Activated CD8-positive, alpha-beta T cell treated with anti-CD3 and anti-CD28 coated beads, Interleukin-2, amount 10 ng/mL, durations not matched to agents 7 days and 5 days (primary cell): ENCODE measurements at places on chromosomes 1 and 21. TPM values are rescaled to one million over a fixed set of nuclear protein-coding genes. Genes with fewer than 3 reads are reported as not detected.

GRCh38 chr1:32904797-32905196, 3.6 kb upstream of the TMEM54 start:
- peaks cover 6% of the 10 kb centered on the region for H3K4me1 ChIP-seq
- no peak for DNase-seq
- H3K36me3 ChIP-seq, result peaks cover 2% of the 10 kb centered on the region
- H3K4me3 ChIP-seq, result no peak overlapping the region

- peak overlapping the region; percentile 34 for H3K4me3 ChIP-seq
- H3K27ac ChIP-seq, result peak overlapping the region; percentile 46
- H3K27me3 ChIP-seq, result peaks cover 9% of the 10 kb centered on the region
- peaks cover 9% of the 10 kb centered on the region for H3K36me3 ChIP-seq
- peak; percentile 58 for DNase-seq
- peaks cover 62% of the 10 kb centered on the region for H3K4me1 ChIP-seq
Observed at GRCh38 chr1:229130028-229130668, 140.8 kb upstream of the RAB4A start.

DNA sequence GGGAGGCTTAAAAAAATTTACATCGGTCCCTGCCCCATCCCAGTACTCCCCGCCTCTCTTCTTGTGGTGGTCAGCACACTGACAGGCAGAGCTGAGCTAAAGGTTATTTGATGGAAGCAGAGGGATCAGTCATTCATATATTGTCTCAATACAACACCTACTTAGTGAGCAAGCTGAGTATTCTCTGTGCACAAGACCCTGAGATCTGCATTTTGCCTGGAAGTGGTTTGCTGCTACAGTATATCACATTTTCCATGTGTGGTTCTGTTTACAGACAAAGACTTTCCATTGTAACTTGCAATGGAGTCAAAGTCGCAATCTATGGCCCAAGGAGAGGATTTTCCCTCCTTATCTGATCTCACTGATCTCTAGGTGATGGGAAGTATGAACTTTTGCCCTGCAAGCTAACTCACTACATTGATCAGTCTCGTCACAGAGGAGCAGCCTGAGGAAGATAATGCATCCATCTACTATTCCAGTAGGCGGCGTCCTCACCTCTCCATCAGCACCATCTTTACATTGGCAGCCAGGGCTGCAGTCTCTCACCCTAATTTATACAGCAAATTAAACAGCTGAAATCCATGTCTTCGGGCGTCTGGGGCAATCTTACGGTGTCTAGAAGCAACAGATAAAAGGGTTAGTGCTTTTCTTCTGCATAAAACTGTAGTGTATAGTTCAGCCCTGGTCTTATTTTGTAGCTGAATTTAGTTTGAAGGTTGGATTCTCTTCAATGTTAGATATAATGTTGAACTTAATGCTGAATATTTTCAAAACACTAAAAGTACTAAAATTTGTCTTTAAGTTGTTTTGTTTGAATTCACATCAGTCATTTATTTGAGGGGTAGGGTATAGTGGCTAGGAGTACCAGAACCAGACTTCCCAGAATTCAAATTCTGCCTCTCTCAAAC, 3.2 kb upstream of the TRAF5 start:
- peaks cover 9% of the 10 kb centered on the region for H3K36me3 ChIP-seq
- H3K4me3 ChIP-seq, result no peak overlapping the region
- no peaks in the 10 kb centered on the region for H3K27me3 ChIP-seq
- peak; percentile 85 for DNase-seq
- peaks cover 46% of the 10 kb centered on the region for H3K4me1 ChIP-seq

DNA sequence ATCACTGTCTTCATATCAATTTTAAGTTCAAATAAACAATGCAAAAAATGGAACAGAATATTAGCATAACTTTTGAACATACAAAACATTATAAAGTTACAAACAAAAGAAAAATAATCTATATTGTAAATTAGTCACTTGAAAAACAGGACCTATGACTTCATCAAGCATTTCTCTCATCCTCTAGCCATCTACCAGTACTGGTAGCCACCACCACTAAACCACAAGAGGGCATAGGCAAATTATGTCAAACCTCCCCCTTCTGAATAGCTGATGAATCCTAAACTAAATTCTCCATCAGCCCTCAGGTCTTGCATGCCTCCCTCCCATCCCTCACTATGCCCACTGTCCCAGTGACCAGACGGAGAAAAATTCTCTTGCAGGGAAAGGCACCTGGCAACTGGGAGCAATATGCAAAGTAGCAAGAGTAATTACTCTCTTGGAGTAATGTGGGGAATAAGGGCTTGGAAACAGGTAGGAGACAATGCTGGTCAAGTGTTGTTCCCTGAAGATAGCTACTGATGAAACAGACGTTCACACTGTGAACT, 37.1 kb downstream of the SSX2IP start:
- no peak overlapping the region for H3K4me3 ChIP-seq
- H3K27me3 ChIP-seq, result no peaks in the 10 kb centered on the region
- no peak overlapping the region for H3K27ac ChIP-seq
- H3K36me3 ChIP-seq, result peaks cover 35% of the 10 kb centered on the region
- DNase-seq, result no peak

KCNH1 gene
- total RNA-seq, result not detected

ELAVL4 gene
- total RNA-seq, result not detected

TDRKH gene
- 14.6 TPM for total RNA-seq

TINAGL1 gene
- not detected for total RNA-seq
